ENCODE measurements at places on chromosomes 4 and X. TPM values are rescaled to one million over a fixed set of nuclear protein-coding genes. Genes with fewer than 3 reads are reported as not detected.

- DNase-seq: no peak
- no peaks in the 10 kb centered on the region for H3K4me1 ChIP-seq
- H3K27ac ChIP-seq: no peak overlapping the region
- peaks cover 17% of the 10 kb centered on the region for H3K27me3 ChIP-seq
- no peaks in the 10 kb centered on the region for H3K36me3 ChIP-seq
- H3K4me3 ChIP-seq: no peak overlapping the region
Observed at GRCh38 chr4:15925830-15926229, 12.7 kb downstream of the FGFBP1 start.

Gene MGAT4D
- not detected for total RNA-seq

Gene CORIN
- 1.5 TPM for total RNA-seq

- H3K36me3 ChIP-seq: no peaks in the 10 kb centered on the region
- no peak for DNase-seq
- no peak overlapping the region for H3K4me3 ChIP-seq
- H3K4me1 ChIP-seq: peaks cover 5% of the 10 kb centered on the region
- H3K27ac ChIP-seq: no peak overlapping the region
- H3K27me3 ChIP-seq: peaks cover 28% of the 10 kb centered on the region
Observed at GRCh38 chrX:39813631-39814277, 284.0 kb downstream of the BCOR start.

Gene SULT1E1
- total RNA-seq: 15.3 TPM

Gene RHOXF2B
- not detected for total RNA-seq

DNA sequence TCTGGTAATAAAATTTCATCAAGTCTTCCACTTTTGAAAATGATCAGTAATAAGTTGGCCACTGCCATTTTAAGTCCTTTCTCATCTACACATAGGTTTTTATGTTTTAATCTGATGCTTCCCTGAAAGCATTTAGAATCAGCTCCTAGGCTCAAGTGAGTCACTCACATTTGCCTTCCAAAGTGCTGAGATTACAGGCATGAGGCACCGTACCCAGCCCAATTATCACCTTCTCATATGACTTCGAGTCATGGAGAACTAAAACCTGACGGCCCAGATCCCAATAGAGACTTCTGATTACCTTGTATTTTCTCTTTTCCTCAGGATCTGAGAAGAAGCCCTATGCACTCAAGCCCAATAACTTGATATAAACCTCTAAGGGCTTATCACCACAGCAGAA is 140.8 kb downstream of the OPHN1 start:
- no peaks in the 10 kb centered on the region for H3K4me1 ChIP-seq
- DNase-seq: no peak
- H3K27ac ChIP-seq: no peak overlapping the region

- H3K4me3 ChIP-seq: no peak overlapping the region
- DNase-seq: no peak
- H3K27me3 ChIP-seq: no peaks in the 10 kb centered on the region
- no peaks in the 10 kb centered on the region for H3K36me3 ChIP-seq
Observed at GRCh38 chr4:175614890-175615289, 197.2 kb downstream of the GPM6A start.

Gene FAM236C
- not detected for total RNA-seq

- no peak overlapping the region for H3K4me3 ChIP-seq
- DNase-seq: no peak
- no peak overlapping the region for H3K27ac ChIP-seq
- H3K27me3 ChIP-seq: no peaks in the 10 kb centered on the region
Observed at GRCh38 chr4:72383439-72383838, 185.6 kb downstream of the ADAMTS3 start.

DNA sequence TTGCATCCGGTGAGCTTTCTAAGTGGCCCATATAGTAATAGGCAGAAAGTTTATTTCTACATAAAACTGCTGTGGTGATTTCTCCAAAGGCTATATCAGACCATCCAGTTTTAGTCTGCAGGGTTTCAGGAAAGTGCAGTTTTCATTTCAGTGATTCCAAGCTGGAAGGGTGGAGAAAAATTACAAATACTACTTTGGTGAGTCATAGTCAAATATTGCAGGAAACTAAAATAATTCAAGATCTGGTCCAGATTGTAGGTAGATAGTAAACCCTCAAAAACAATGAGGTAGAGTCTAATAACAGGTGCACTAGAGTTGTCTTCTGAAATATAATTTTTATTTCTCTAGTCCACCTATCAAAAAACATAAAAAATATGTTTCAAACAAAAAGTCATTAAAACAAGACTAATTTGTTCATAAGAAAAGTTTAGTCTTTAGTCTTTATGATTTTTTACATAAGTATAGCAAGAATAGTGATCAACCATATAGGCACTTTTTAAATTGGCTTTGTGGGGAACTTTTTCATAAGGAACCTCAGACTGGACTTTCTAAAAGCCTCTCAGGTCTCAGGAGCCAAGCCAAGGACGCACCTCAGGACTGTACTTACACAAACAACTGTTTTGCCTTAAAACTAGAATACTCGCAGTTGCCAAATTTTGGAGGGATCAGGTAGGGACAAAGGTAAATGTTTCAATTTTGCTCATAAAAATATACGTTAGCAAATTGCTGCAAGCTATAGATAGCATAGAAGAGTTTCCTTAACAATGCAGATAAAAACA is 101.8 kb upstream of the TLR3 start:
- H3K4me3 ChIP-seq: no peak overlapping the region
- H3K27ac ChIP-seq: no peak overlapping the region
- DNase-seq: no peak
- no peaks in the 10 kb centered on the region for H3K36me3 ChIP-seq
- H3K4me1 ChIP-seq: no peaks in the 10 kb centered on the region

- no peaks in the 10 kb centered on the region for H3K36me3 ChIP-seq
- no peak for DNase-seq
- no peaks in the 10 kb centered on the region for H3K27me3 ChIP-seq
- H3K4me3 ChIP-seq: no peak overlapping the region
- no peak overlapping the region for H3K27ac ChIP-seq
- H3K4me1 ChIP-seq: no peaks in the 10 kb centered on the region
Observed at GRCh38 chr4:30818541-30818940, 98.4 kb downstream of the PCDH7 start.

DNA sequence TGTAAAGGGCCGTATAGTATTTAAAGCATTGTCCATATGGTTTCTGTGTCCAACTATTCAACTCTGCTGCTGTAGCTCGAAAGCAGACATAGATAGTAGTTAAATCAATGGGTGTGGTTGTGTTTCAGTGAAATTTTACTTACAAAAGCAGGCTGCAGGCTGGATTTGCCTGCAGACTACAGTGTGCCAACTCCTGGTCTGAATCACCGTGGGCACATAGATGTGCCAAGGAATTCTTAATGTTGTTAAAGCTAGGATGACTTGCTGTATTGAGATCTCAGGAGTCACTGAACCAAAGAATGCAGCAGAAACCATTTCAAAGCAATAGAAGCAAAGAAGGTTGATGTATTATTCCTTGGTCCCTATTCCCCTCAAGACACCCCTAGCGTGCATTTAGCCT is 379.0 kb downstream of the STIM2 start:
- H3K4me3 ChIP-seq: no peak overlapping the region
- no peak overlapping the region for H3K27ac ChIP-seq
- H3K36me3 ChIP-seq: no peaks in the 10 kb centered on the region
- no peak for DNase-seq

GRCh38 chrX:102627640-102628039 is 23.6 kb upstream of the GPRASP1 start:
- peaks cover 23% of the 10 kb centered on the region for H3K36me3 ChIP-seq
- no peak for DNase-seq
- H3K27ac ChIP-seq: no peak overlapping the region
- no peak overlapping the region for H3K4me3 ChIP-seq

Gene RTL5
- total RNA-seq: 21.1 TPM

DNA sequence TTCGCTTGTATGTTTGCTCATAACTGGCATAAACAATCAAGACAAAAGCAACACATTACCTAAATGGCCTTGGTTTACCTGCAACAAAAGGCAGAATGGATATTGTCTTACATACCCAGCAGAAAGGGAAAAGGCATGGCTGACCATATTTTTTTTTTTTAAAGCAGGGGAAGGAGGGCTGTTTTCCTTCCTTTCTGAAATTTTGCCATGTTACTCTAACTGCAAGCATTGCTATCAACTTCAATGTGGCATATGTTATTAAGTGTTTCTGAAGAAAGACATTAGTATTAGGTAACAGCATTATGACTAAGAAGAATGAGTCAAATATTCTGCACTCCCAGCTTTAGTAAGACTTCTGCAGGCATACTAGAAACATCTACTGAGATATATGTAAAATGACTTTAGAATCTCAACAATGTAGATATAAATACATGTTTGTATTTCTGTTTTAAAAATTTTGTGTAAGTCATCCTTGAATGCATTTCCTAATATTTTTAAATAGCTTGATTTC is 512.6 kb upstream of the FAM241A start:
- no peaks in the 10 kb centered on the region for H3K27me3 ChIP-seq
- H3K4me1 ChIP-seq: peaks cover 29% of the 10 kb centered on the region
- no peak for DNase-seq
- H3K27ac ChIP-seq: no peak overlapping the region
- H3K4me3 ChIP-seq: no peak overlapping the region

Gene METTL14
- total RNA-seq: 56.8 TPM
